Stimulated activated CD8-positive, alpha-beta memory T cell treated with anti-CD3 and anti-CD28 coated beads, Interleukin-15, amount 100 ng/mL, for 4 hours (primary cell): ENCODE measurements at places on chromosomes 1 and 21.
A peak's percentile ranks its signal among the peaks of the same experiment; 100 is the strongest.

DNA sequence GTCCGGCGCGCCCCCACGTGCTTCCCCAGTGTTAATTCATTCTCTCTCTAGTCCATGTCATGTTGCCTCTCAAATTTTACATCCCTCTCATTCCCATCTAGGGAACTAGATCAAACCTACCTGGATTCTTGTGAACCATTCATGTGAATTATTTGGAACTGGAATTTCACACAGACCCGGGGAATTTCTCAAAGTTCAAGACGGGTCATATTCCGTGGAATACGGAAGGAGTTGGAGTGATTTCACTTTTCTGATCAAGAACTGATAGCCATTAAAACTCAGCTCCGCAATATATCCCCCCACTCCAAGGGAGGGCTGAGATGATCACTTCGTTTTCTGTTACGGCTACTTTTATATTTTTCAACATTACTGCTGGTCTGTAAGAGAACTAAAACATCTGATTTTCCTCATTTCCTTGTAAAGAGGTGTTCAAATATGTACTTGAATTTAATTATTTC is 1.0 kb upstream of the ENO1 start:
- DNase-seq: no peak

DNA sequence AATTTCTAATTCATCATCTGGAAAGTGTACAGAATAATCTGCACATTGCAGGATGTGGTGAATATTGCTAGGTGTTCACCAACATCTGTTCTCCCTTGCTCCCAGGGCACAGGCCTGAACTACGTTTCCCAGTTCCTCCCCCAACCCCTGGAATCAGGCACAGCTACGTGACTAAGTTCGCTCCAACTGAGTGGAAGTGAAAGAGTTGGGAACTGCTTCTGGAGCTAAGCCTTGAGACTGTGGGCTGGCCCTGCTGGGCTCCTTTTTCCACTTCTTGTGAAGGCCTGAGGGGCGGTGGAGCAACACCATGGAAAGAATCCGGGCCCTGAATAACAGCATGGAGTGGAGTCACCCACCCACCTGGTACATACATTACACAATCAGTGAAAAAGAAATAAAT is 534.6 kb downstream of the SMYD3 start:
- DNase-seq: no peak

DNA sequence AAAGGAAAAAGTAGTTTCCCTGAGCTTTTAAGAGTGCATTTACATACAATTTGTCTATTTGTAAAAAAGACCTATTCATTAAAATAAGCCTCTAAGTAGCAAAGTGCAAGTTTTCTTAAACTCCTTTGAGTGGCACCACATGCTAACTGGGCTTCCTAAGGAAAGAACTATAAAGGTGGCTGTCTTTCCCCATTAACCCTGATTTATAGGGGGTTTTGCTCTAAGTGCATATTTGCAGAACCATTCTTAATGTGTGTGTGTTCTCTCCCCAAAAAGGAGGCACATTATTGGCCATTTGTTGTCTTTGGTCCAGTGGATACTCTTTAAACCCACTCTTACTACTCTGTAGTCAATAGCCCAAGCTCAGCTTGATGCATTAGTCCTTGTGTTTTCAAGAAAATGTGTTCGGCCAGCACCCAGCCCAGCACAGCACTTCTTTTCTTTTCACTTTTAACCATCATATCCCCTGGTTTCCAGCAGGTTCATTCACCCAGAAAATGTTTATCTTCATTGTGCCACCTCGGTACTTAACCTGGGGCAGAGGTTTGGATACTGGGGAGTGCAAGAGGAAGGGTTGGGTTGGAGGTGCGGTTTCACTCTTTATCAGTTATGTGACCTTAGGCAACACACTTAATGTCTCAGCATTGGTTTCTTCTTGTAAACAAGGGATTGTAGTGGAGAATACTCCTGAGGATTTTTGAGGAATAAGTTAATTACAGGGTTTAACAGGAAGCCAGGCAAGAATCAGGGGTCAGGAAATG is 161.9 kb upstream of the UBE2U start:
- no peak for DNase-seq

GRCh38 chr1:211378844-211379243 is 52.2 kb downstream of the TRAF5 start:
- no peak for DNase-seq

- no peak for DNase-seq
These were observed 5.8 kb downstream of the INKA2 start for GRCh38 chr1:111733183-111733991.

GRCh38 chr1:160099716-160100375 is 1.4 kb upstream of the IGSF8 start:
- no peak for DNase-seq

DNA sequence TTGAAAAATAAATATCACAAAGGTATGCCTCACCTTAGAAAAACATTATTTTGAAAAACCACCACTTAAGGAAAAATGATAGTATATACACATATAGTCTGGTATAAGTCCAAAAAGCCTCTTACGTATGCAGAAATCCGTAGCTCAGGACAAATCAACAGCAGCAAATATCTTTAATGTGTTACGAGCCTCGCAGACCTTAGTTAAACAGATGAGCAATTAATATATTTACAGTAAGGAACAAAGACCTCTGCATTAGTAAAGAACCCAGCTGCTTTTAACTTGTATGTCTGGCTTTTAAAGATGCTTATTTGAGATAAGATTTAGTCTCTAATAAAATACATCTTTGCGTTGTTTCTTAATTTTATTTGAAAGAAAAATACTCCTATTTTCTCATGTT is 79.9 kb upstream of the CHRM3 start:
- DNase-seq: no peak

- no peak for DNase-seq
These were observed 79.4 kb downstream of the WDR4 start for GRCh38 chr21:42799948-42800347.

DNA sequence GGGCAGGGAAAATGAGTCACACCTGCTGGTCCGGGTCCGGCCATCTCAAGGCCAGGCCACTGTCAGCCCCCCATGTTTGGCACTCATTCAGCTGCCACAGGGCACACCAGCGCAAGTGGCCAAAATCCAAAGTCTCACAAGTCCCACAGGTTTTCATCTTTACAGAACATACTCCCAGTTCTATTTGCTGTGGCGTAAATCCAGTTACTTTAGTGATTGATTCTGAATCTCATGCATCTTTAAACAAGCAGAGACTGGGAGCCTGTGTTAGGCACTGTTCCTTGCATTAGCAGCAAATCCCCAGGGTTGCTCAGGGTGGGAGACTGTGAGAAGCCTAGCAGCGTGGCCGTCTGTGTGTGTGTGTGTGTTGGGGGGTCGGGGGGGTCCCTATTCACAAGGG is 1.1 kb upstream of the SLC2A5 start:
- DNase-seq: no peak

- DNase-seq: no peak
These were observed 91.4 kb downstream of the HMCN1 start for GRCh38 chr1:185825556-185825955.

DNA sequence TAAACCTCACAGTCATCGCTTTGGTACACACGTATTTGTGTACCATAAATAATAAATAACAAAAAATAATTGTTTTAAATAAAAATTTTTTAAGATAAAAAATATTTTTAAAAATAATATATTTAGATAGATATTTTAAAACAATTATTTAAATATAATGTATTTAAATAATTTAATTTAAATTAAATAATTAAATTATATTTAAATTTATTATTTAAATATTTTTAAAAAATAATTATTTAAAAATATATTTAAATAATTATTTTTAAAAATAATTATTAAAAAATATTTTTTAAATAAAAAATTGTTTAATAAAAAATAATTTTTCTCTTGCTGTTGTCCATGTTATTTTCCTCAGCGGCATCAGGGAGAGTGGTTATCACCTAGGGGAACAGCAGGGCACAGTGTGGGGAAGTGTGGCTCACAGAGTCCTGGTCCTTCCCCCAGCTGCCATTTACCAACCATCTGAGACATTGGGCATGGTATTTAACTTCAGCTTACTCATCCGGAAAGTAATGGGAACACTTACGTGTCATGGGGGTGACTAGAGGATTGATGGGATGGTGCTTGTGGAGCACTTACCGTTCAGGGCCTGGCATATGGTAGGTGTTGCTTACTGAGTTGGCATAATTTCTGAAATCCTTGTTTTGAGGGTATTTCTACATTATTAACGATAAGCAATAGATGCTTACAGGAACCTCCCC is 92.9 kb upstream of the TSPAN2 start:
- no peak for DNase-seq

DNA sequence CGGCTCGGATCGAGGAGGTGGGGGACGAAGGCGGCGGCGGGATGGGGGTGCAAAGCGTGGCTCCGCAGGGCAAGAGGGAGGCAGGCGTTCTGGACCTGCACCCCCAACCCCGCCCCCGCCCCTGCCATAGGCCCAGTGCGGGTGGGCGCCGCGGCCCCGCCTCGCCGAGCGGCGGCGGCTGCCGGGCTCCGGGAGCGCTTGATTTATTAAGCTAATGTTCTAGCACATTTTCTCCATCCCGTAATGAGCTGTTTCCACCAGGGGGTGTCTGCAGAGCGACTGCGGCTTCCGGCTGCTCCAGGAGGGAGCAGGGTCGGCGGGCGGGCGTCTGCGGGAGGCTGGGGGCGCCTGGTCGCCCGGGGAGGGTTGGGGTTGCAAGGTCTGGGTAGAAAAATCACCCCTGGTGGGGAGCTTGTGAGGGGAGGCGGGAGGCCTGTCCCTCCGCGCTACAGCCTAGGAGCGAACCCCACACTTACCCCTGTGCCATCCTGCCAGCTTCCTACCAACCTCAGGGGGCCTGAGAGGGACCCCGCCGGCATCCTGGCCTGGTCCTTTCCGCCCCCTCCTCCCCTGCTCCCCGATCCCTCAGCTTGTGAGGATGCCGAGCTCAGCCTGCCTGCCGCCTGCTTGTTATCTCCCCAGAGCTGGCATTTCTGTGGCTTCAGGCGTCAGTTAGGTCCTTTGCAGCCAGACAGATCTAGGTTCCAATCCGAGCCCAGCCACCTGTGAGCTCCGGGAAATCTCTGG is 48.5 kb upstream of the ACOT11 start:
- no peak for DNase-seq

- DNase-seq: no peak
These were observed 538 bp upstream of the RCAN1 start for GRCh38 chr21:34615487-34615814.

DNA sequence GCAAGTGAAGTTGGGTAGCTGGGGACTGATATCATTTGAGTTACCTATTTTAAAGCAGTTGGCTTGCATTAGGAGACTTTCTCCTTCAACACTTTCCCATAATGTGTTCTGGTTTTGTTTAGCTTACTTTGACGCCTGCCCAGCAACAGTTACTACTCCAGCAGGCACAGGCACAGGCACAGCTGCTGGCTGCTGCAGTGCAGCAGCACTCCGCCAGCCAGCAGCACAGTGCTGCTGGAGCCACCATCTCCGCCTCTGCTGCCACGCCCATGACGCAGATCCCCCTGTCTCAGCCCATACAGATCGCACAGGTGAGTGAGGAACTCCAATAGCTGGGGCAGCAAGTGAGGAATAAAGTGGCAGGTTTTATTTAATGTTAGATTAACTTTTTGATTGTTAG is 144.3 kb downstream of the CD247 start:
- no peak for DNase-seq

- no peak for DNase-seq
These were observed 109.3 kb downstream of the PAX7 start for GRCh38 chr1:18739897-18740296.

GRCh38 chr1:54114001-54114400 is 38.8 kb downstream of the CDCP2 start:
- no peak for DNase-seq

DNA sequence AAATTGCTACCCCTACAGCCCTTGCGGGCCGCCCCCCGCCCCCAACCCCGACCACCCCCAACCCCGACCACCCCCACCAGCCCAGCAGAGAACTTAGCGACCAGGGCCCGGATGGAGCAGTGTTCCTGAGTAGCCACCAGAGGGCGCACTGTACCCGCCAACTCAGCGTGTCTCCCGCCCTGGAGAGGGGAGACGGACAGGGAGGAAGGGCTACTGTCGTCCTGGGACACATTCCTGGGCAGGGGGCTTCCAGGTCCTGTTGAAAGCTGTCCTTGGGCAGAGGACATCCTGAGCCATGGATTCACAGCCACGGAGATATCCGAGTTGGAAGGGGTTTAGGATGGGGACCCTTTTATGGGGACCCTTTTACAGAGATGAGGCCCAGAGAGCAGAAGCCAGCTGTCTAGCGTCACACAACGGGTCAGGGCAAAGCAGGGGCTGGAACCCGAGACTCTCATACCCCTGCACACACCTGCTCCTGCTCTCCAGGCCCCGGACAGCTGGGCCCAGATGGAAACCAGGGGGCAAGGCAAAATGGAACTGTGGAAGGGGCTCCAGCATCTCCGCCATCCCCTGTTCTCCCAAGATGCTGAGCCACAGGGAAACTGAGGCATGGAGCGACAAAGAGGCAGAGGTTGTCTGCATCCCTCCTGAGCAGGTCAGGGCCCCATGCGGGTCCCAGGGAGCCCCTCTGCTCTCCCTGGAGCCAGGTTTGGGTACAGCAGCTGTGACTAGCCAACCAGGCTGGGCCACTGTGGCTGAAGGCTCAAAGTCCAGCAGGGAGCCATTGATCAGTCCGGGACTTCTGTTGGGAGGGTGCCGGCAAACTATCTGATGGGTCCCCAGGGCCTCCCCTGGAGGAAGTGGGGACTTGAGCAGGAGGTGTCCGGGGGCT is 25.0 kb upstream of the LAPTM5 start:
- DNase-seq: peak; percentile 37

DNA sequence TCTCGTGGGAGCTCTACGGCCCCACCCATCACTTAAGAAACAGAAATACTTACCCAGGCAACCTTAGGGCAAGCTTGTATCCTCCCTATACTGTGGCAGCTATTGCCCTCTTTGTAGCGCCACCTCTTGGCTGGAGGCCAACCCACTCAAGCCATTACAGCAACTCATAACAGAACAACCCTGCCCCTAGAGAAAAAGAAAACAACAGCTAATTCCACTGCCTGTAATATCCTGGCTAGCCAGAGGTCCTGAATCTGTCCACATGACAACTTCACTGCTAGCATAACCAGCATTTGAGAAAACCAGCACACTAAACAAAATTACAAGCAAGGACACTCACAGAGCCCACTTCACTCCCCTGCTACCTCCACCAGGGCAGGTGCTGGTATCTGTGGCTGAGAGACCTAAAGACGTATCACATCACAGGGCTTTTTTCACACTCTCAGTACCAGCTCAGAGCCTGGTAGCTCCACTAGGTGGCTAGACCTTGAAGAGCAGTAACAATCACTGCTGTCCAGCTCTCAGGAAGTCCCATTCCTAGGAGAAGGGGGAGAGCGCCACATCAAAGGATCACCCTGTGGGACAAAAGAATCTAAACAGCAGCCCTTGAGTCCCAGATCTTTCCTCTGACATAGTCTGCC is 14.5 kb upstream of the MX1 start:
- no peak for DNase-seq

DNA sequence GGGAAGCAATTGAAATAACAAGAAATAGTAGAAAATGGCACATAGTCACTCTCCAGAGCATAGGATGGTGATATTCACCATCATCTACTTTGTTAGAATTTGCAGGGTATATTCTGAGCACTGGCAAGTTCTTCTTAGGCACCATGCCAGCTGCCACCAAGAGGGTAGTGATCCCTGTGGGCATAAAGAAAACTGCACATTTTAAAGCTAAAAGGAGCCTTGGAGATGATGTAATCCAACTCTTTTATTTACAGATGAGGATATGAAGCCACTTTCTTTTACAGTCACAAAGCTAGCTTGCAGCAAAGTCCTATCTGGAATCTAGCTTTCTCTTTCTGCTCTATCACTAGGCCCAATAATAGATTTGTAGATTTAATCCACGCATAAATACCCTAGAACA is 69.0 kb downstream of the PTGER3 start:
- no peak for DNase-seq
